Foreskin keratinocyte (primary cell): ENCODE measurements at places on chromosomes 16 and 17. TPM values are rescaled to one million over a fixed set of nuclear protein-coding genes. Genes with fewer than 3 reads are reported as not detected.

The TSPAN10 gene
- total RNA-seq = 0.67 and 0.71 TPM in 2 replicates

The TBC1D3H gene
- total RNA-seq = not detected in 2 replicates

The GGT6 gene
- 0.25 and 0.31 TPM in 2 replicates for total RNA-seq

The C16orf92 gene
- not detected in 2 replicates for total RNA-seq
